Activated CD8-positive, alpha-beta T cell treated with anti-CD3 and anti-CD28 coated beads, Interleukin-2, amount 10 ng/mL, durations not matched to agents 7 days and 5 days (primary cell): ENCODE measurements at places on chromosomes 6 and 20.

- H3K4me3 ChIP-seq: no peak overlapping the region
- peaks cover 11% of the 10 kb centered on the region for H3K27me3 ChIP-seq
- peak overlapping the region; percentile 4 for H3K27ac ChIP-seq
- H3K36me3 ChIP-seq: no peaks in the 10 kb centered on the region
- peaks cover 71% of the 10 kb centered on the region for H3K4me1 ChIP-seq
- peak; percentile 32 for DNase-seq
Measured at GRCh38 chr6:157762636-157763035, 60.4 kb upstream of the SNX9 start.

GRCh38 chr6:148565930-148566663 is 180.7 kb upstream of the UST start:
- no peak overlapping the region for H3K4me3 ChIP-seq
- no peaks in the 10 kb centered on the region for H3K36me3 ChIP-seq
- peaks cover 13% of the 10 kb centered on the region for H3K4me1 ChIP-seq
- peaks cover 16% of the 10 kb centered on the region for H3K27me3 ChIP-seq
- H3K27ac ChIP-seq: no peak overlapping the region

GRCh38 chr6:34067814-34068213 is 78.1 kb downstream of the GRM4 start:
- DNase-seq: no peak
- no peak overlapping the region for H3K27ac ChIP-seq
- H3K36me3 ChIP-seq: no peaks in the 10 kb centered on the region
- H3K4me3 ChIP-seq: no peak overlapping the region

DNA sequence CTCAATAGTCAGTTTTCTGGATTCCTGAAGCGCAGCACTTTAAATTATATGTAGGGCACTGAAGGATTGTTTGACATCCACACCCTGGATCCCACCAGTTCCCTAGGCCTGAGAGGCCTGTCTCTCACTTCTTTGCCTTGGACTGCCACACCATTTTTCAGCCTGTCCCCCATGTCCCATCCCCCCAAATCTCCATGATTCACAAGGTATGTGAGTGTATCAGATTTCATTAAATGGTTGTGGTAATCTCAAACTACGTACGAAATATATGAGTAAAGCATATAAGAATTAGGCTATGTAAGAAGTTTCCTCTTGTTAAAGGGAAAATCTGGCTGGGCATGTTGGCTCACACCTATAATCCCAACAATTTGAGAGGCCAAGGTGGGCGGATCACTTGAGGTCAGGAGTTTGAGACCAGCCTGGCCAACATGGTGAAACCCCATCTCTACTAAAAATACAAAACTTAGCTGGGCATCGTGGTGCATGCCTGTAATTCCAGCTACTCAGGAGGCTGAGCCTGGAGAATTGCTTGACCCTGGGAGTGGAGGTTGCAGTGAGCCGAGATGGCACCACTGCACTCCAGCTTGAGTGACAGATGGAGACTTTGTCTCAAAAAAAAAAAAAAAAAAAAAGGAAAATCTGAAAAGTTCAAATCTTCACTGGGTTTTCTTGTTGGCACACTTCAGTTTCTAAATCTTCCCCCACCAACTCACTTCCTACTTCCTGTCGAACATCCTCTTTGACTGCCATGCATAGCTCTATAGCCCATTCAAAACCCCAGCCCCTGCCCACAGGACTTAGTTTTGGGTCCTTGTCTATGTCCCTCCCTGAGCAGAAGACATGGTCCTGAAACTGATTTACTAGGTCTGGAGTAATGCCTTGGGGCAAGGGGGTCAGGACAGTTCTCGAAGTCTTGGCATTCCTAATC is 97.3 kb upstream of the SHLD1 start:
- H3K4me1 ChIP-seq: peaks cover 18% of the 10 kb centered on the region
- no peaks in the 10 kb centered on the region for H3K27me3 ChIP-seq
- no peak overlapping the region for H3K4me3 ChIP-seq
- peak overlapping the region; percentile 36 for H3K27ac ChIP-seq
- no peak for DNase-seq

- no peak overlapping the region for H3K27ac ChIP-seq
- no peak overlapping the region for H3K4me3 ChIP-seq
- no peaks in the 10 kb centered on the region for H3K36me3 ChIP-seq
- H3K27me3 ChIP-seq: no peaks in the 10 kb centered on the region
- H3K4me1 ChIP-seq: no peaks in the 10 kb centered on the region
- DNase-seq: no peak
Measured at GRCh38 chr6:93272896-93273295, 146.5 kb downstream of the EPHA7 start.

GRCh38 chr6:25833136-25833535 is 1.3 kb upstream of the SLC17A1 start:
- no peak overlapping the region for H3K27ac ChIP-seq
- no peak for DNase-seq
- no peak overlapping the region for H3K4me3 ChIP-seq
- no peaks in the 10 kb centered on the region for H3K36me3 ChIP-seq
- peaks cover 17% of the 10 kb centered on the region for H3K27me3 ChIP-seq
- H3K4me1 ChIP-seq: no peaks in the 10 kb centered on the region

GRCh38 chr6:70221715-70222438 is 81.0 kb downstream of the COL9A1 start:
- peaks cover 7% of the 10 kb centered on the region for H3K27me3 ChIP-seq
- no peak overlapping the region for H3K4me3 ChIP-seq
- no peak for DNase-seq
- no peak overlapping the region for H3K27ac ChIP-seq
- H3K36me3 ChIP-seq: no peaks in the 10 kb centered on the region
